ENCODE measurements at places on chromosomes 5 and 9.
A peak's percentile ranks its signal among the peaks of the same experiment; 100 is the strongest.

GRCh38 chr5:180128671-180129261, 57.2 kb upstream of the RNF130 start:
- DNase-seq: no peak

DNA sequence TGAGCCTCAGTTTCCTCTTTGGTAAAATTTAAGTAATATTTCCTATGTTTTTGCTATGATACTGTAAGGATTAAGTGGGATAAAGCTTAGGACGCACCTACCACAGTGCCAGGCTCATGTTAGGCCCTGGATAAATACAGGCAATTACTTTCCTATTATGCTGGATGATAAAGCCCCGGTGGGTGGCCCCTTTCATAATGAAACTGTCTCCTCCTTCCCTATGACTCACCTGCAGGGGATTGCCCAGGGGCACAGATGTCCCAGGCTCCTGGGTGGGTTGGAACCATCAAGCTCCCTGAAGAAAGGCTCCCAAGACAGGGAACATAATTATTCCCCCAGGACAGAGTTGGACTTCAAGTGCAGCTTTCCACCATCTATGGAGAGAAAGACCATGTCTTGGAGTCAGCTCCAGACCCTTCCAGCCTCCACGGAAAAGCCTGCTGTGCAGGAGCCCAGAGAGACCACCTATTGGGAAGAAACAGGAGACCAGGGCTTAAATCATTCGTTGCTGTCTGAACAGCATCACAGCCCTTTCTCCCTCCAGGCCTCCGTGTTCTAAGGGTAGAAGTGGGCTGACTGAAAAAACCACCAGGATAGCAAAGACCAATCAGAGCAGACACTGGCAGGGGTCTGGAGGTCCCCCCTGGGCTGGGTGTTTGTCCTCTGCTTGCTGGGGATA, 43.2 kb upstream of the FOXE1 start:
- DNase-seq: no peak

- DNase-seq: no peak
Measured at GRCh38 chr5:80204808-80205614, 50.8 kb downstream of the SERINC5 start.

DNA sequence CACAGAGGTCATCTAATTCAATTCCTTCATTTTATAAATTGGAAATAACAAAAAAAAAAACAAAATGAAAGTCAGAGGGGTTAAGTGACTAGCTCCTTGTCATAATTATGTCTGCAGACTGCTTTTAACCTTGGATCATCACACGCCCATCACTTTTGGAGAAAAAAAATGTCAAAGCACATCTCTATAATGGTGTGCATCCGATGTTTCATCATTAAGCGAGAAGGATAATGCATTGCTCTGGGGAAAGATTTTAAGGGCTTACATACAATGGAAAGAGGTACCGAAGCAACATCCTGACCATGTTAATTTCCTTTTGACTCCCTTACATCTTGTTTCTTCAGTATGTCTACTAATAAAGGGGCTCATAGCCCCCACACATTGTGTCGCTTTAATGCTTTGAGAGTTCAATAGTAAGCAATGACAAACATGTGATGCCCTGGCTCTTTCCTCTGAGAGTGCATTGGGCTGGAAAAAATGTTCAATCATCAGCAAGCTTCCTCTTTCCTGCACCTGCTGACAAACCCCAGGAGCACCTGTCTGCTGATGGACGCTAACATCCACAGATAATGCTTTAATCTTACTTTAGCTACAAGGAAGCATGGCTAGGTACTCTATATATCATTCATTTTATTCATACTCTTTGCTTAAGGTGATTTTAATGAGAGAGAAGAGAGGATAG, 242.2 kb downstream of the SMARCA2 start:
- no peak for DNase-seq

- no peak for DNase-seq
Measured at GRCh38 chr9:88968799-88969198, 22.5 kb upstream of the S1PR3 start.

GRCh38 chr9:82492274-82492673, 503.7 kb downstream of the SPATA31D1 start:
- DNase-seq: no peak

GRCh38 chr5:139836469-139837208, 41.0 kb downstream of the PSD2 start:
- no peak for DNase-seq

DNA sequence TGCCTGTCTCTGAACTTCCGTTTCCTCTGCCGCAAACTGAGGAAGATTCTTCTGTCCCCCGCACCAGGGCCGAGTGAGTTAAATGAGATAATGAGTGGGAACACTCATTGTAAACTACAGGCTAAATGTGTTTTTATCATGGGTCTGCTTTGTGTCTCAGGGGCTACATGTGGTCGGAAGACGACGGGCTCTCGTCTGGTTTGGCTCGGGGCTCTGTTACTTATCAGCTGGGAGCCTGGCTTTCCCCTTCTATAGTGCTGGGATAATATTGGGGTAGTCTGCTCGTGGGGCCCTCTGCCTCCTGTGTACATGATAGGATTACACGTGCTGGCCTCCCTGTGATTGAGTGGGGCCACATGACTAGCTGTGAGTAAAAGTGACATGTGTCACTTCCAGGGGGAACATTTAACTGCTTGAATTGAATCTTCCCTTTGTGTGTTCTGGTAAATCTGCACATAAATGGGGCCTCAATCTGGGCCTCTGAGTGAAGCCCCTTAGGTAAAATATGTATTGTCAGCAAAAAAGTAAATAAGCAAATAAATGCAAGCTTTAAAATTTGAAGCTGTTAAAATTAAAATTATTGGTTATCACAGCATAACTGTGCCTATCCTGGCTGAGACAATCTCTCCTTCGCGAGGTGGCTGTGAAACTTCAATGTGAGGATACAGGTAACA, 86.9 kb upstream of the SH3PXD2B start:
- DNase-seq: no peak

- no peak for DNase-seq
Measured at GRCh38 chr9:87610200-87611155, 112.8 kb downstream of the DAPK1 start.

DNA sequence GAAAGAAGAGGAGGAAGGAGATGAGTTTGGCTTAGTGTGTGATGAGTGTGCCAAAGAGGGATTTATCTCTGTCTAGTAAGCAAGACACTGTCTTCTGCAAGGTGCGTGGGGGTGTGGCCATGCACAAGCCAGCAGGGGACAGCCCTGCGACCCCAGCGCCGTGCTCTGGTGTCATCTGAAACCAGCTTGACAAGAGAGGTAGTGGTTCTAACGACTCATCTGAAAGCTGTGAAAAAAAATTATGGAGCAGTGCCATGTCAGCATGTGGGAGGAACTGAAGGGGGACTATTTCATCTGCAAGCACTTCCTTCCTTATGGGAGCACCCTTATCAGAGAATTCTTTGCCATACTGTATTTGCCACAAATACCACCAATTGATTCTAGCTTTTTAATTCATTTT, 398.6 kb downstream of the PSAT1 start:
- DNase-seq: peak; percentile 15
